ENCODE measurements at places on chromosomes 2 and 18. TPM values are rescaled to one million over a fixed set of nuclear protein-coding genes. Genes with fewer than 3 reads are reported as not detected.

SAG gene
- not detected for total RNA-seq

ASTL gene
- total RNA-seq: not detected

SPP2 gene
- total RNA-seq: not detected

ALPG gene
- not detected for total RNA-seq

LRRTM4 gene
- not detected for total RNA-seq

GPR45 gene
- total RNA-seq: not detected

ZNF519 gene
- 5.1 TPM for total RNA-seq

FIGN gene
- 4.7 TPM for total RNA-seq

FASTKD1 gene
- 25.7 TPM for total RNA-seq

TMEM200C gene
- 0.29 TPM for total RNA-seq

CAMKMT gene
- 1.7 TPM for total RNA-seq

Measured in glomerular endothelial cell (primary cell).